Stimulated activated CD8-positive, alpha-beta memory T cell treated with anti-CD3 and anti-CD28 coated beads, Interleukin-4, amount 100 ng/mL, for 4 hours (primary cell): ENCODE measurements at places on chromosomes 4 and X.

DNA sequence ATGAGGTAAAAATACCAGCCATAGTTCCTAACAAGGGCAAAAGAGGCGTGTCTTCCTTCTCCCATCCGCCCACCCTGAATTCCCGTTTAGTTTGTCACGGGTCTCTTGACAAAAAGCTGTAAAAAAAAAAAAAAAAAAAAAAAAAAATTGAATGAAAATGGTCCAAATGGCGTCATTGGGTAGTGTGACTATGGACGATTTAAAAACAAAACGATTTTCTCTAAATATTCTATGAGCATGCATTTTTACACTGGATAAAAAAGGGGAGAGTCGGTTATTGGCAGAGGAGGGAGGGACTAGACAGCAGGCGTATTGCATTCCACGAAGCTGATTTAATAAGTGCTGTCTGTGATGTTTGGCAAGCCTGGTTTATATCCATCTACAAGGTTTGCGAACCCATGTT is at the start of gene FAM133A:
TSS of gene FAM133A (plus strand) at position 338 of the 403 bp plus-strand sequence. CDS start 35,214 bp downstream, outside the sequence.
- DNase-seq = no peak

DNA sequence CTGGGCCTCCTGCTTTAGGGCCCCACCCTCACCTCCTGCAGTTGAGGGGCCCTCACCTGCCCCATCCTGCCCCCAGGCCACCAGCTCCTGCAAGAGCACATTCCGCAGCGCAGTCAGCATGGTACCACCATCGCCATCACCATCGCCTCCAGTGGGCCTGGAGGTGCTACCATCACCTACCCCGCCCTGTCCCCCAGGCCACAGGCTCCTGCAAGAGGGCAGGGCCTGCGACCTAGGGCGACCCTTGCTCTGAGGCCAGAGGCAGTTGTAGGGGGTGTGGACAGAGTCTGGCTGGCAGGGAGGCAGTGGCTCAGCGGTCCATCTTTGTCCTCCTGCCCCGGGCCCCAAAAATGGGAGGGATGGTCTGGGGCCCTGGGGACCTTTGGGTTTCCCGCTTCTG is 3.9 kb upstream of the HAUS7 start:
- DNase-seq = no peak

DNA sequence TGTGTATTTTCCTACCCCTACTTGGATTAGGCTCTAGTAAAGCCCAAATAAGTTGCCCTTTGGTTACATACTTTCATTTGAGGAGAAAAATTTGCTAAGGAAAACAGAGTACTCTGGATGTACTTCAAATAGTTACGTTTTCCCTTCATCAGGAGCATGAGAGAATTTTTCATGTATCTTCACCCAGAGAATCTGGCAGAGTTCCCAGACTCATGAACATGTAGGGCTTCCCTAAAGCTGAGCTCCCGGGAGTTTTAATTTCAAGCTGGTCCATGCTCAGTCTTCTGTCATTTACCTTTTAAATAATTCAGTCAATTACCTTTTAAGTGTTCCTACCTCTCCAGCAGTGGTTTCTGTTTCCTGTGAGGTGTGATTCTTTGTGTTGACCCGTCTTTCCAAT is 367.5 kb upstream of the GRID2 start:
- no peak for DNase-seq

- DNase-seq = no peak
These were observed 32.9 kb downstream of the CCNQ start for GRCh38 chrX:153565996-153566580.

GRCh38 chr4:80071604-80072227 is 1.3 kb downstream of the ANTXR2 start:
- DNase-seq = no peak

- no peak for DNase-seq
These were observed 29.0 kb downstream of the CLOCK start for GRCh38 chr4:55517526-55518229.

DNA sequence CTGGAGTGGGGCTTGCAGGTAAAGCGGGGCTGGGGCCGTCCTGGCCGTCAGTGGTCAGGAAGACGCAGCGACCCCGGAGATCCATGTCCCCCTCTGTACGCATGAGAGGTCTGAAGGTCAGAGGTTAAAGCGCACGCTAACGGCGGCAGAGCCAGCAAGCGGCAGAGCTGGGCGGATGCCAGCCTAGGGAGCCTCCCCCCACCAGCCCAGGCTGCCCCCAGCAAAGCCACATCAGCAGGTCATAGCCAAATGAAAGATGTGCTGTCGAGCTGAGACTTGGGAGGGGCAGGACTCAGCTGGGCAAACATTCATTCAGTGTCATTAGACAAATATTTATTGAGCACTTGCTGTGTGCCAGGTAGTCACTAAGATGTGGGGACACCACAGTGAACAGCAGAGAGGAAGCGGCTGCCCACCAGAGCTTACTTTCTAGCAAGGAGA is 593 bp upstream of the JAKMIP1 start:
- no peak for DNase-seq

- DNase-seq = no peak
These were observed 4.2 kb upstream of the LEF1 start for GRCh38 chr4:108172753-108173598.
